GM23338 (cell line): ENCODE measurements at places on chromosomes 7 and 10. TPM values are rescaled to one million over a fixed set of nuclear protein-coding genes. Genes with fewer than 3 reads are reported as not detected.

The GIMAP2 gene
- not detected in 2 replicates for polyA plus RNA-seq

The NPY4R2 gene
- polyA plus RNA-seq = not detected in 2 replicates

The PON1 gene
- polyA plus RNA-seq = 1.2 and 2.1 TPM in 2 replicates

DNA sequence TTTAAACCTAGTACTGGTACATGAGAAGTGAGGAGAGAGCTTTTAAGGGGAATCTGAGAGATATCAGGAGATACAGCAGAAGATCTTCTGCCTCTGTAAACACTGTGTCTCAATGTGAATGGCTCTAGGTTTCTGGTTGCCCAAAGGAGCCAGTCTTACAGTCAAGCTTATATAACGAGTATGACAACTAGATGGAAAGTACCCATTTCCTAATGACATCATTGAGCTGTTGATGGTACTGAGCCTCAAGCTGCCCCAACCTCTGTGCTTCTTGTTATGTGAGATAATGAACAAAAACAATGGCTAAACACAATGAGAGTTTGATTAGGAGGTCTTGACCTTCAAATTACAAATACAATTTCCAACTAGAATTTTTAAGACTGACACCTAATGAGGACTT is 451.5 kb downstream of the SORCS1 start:
- DNase-seq = no peak

DNA sequence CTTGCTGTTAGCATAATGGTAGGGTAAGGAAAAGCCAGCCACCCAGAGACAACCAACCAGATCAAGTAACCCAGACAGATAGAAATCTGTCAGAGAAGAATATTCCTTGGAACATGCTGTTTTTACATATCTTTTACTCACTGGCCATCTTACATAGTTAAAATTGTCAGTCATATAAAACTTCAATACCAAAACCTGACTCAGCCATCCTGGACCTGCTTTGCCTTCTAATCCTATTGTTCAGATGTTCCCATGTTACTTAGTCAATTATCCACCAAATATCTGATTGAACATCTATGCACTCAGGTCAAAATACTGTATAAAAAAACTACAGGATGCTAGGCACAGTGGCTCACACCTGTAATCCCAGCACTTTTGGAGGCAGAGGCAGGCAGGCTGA is 466.5 kb upstream of the NRP1 start:
- no peak for DNase-seq

- peak; percentile 41 for DNase-seq
Observed at GRCh38 chr7:27129729-27130539, 623 bp downstream of the HOXA4 start.

- no peak for DNase-seq
Observed at GRCh38 chr7:105178928-105179541, 165.0 kb downstream of the KMT2E start.

- no peak for DNase-seq
Observed at GRCh38 chr7:39672176-39672575, 48.8 kb downstream of the RALA start.

DNA sequence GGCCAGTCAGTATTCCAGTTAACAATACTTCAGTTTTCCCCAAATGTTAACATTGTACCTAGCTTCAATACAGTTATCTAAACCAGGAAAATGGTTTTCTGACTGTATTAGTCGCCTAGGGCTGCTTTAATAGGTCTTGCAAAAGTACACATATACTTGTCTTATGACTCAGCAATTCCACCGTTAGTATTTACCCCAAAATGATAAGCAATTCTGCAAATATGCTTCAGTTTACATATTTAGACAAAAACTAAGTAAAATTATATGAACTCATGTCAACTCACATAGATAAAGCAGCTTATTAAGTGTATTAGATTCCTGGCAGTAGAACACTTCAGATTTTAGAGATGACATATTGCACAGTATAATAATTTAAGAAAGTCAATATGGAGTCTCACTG is 363.3 kb downstream of the ARL4A start:
- DNase-seq = no peak

- DNase-seq = no peak
Observed at GRCh38 chr7:3272691-3273141, 28.3 kb upstream of the SDK1 start.
